ENCODE measurements at places on chromosomes 3 and 15. TPM values are rescaled to one million over a fixed set of nuclear protein-coding genes. Genes with fewer than 3 reads are reported as not detected.

The AMOTL2 gene
- 47.5 TPM for polyA plus RNA-seq

The TRIM71 gene
- polyA plus RNA-seq, result 0.01 TPM

The RHOV gene
- 0.90 TPM for polyA plus RNA-seq

The EFCAB12 gene
- polyA plus RNA-seq, result 0.23 TPM
